GM03348 (cell line): ENCODE measurements at places on chromosomes 11 and 22.

- DNase-seq = no peak
Observed at GRCh38 chr11:105507496-105508254, 102.2 kb upstream of the GRIA4 start.

DNA sequence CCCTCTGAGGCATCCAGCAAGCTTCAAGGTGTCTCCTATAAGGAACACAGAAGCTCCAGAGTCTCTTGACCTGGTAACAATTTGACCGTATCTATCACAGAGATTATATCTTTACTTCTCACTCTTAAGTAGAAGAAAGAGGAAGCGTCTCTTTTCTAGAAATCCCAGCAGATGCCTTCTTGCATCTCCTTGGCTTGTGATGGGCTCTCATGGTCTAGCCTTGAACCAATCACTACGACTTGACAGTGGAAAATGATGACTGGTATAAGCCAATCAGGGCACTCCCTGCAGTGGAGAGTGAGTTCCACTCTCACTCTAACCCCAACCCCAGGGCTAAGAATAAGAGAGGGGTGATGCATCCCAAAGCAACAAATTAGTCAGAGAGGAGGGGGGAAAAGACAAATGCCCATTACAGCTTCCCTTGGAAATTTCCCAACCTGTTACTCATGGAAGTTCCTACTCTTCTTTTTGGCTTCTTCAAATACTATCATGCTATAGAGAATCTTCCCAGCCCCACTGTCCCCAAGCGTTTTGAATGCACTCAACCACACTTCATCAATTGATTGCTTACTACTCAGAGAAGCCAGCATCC, 293.5 kb downstream of the MN1 start:
- DNase-seq = peak; percentile 24

GRCh38 chr22:49968313-49968830, 7.8 kb downstream of the PIM3 start:
- no peak for DNase-seq

DNA sequence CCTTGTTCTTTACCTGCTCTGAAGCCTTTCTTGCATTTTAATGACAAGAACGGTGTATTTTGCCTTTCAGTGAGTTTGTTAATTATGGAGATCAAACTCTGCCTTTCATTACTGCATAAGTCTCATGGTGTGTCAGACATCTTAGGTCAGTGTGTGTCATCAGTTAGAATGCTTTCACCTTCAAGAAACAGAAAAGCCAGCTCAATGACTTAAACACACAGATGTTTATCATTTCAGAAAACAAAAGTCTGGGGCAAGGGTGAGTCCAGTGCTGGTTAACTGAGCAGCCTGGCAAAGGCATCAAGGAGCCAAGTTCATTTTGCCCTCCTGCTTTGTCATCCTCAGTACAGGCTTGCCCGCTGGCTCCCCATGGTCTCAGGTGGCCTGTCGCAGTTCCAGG, 54.5 kb downstream of the PACS1 start:
- peak; percentile 31 for DNase-seq

- DNase-seq = no peak
Observed at GRCh38 chr22:37326726-37327125, 44.4 kb downstream of the CYTH4 start.

DNA sequence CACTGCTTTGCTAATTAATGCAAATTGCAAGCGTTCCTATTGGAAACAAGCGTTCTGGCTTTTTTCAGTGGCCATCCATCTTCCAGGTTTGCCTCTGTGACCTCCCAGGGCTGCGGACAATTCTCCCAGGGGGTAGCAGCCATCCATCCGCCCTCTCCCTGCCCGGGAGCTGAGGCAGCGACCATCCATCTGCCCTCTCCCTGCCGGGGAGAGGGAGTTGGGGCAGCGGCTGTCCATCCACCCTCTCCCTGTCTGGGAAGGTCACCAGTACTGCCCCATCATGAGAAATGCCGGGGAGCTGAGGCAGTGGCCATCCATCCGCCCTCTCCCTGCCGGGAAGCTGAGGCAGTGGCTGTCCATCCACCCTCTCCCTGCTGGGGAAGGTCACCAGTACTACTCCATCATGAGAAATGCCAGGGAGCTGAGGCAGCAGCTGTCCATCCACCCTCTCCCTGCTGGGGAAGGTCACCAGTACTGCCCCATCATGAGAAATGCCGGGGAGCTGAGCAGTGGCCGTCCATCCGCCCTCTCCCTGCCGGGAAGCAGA, 394.7 kb downstream of the BRD1 start:
- no peak for DNase-seq

GRCh38 chr11:118200901-118201680, 23.7 kb downstream of the JAML start:
- DNase-seq = no peak

DNA sequence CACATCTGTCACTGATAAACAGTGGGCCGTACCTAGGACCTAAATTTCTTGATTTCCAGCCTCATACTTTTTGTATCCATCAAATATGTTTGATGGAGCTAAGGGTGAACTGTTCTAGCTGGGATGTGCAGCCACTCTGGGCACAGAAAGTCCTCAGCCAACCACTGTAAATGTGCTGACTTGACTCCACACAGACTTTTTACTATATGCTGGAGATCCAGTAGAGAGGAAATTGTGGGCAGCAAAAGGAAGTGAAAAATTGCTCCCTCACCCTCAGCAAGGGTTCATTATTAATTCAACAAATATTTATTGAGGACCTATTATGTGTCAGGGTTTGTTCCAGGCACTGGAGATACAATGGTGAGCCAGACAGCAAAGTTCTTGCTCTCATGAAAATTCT, 54.2 kb upstream of the AMPD3 start:
- no peak for DNase-seq

DNA sequence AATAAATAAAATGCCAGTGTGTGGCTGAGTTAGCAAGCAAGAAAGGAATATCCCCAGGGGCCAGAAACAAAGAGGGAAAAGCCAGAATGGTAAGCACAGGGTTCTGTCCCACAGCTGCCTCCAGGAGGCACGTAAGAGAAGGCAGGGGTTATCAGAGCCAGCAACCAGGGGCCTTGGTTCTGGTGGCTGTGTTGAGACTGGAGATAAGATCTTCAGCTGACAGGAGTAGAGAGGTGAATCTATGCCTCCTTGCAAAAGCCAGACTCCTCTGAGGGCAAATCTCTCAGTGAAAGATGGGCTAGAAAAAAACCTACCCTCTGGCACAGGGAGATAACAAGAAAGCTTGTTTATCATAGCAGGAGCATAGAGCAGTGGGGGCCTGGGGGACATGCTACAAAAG, 29.8 kb upstream of the NFAM1 start:
- DNase-seq = no peak

DNA sequence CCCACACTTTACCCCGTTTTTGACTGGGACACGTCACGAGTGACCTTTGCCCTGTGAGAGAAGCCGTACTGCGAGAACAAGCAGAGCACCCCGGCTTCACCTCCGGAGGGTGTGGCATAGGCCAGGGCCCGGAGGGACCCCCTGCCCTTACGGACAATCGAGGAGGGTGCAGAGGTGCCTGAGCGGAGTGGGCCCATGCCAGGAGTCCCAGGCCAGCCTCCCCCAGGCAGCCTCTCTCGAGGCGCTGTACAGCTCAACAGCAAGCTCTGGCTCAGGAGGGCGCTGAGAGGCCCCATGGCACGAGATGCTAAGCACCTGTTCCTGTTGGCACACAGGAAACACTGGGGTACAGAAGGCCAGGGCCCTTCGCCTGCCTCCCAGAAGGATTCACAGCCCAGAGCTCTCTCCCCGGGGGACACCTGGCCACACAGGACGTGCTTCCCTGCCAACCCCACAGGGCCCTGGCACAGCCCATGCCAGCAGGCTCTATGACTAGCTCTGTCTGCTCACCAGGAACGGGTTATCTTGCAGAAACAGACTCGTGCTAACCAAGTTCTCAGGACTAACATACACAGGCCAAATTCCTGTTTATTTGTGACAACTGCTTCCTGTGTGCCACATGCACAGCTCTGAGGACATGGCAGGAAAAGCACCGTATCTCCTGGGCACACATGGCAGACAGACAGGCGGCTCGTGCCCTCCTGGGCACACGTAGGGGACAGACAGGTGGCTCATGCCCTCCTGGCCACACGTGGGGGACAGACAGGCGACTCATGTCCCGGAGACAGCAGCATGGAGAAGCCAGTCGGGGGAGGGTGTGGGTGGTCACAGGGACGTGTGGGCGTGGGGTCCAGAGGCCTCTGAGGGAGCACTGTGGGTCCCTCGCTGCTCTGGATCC, 11.6 kb downstream of the TOLLIP start:
- no peak for DNase-seq
